ENCODE measurements at places on chromosomes 3 and 15.

- no peak for DNase-seq
Measured at GRCh38 chr3:52233968-52234367, 5.0 kb downstream of the TWF2 start.

- no peak for DNase-seq
Measured at GRCh38 chr3:69079269-69080159, 651 bp downstream of the UBA3 start.

DNA sequence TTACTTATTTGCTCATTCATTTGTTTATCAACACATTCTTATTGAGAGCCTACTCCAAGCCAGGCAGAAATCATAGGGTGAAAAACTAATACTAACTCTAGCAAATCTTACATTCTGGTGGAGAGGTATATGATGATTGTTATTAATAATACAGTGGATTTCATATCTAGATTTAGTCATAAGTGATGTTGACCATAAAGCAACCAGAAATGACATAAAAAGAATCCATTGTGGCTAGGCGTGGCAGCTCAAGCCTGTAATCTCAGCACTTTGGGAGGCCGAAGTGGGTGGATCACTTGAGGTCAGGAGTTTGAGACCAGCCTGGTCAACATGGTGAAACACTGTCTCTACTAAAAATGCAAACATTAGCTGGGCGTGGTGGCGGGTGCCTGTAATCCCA lies 26.2 kb upstream of the IL20RB start:
- no peak for DNase-seq

- no peak for DNase-seq
Measured at GRCh38 chr3:76624164-76624563, 415.7 kb upstream of the ROBO2 start.

DNA sequence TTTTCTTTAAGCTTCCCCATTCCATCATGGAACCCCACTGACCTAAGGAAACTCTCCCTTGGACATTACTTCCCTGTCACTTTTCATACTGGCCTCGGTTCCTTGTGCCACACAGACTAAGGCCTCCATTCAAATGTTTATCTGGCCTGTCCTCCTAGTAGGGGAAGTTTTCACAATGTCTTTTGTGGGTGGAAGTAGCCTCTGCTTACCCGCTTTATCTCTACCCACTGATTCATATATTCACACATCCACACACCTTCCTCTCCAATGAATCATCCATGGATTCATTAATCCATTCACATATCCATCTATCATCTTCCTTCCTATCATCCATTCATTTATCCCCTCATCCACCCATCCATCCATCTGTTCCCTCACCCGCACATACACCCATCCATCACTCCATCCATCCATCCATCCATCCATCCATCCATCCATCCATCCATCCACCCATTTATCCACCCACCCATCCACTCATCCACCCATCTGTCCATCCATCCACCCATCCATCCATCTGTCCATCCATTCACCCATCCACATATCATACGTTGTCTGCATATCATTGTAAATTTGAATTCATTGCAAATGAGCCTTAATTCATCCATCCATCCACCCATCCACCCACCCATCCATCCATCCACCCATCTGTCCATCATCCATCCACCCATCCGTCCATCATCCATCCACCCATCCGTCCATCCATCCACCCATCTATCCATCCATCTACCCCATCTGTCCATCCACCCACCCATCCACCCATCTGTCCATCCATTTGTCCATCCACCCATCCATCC lies 49.1 kb downstream of the IQSEC1 start:
- no peak for DNase-seq

DNA sequence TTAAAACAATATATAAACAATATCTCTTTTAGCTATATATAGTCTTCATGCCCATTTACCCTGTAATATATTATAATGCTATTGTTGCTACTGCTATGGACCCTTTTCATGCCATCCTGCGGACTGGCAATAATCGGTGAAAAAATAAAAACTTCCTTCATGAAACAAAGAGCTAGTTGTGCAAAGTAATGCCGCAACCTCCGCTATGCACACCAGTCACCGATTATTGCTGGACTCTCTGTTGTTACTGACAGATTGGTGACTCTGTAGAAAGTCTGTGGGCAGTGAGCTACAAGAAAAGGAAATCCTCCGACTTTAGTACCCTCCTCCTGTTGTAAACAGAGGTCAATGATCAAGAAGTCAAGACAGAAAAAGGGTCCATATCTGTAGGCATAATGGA lies 17.9 kb upstream of the ICE2 start:
- no peak for DNase-seq

GRCh38 chr15:67743558-67743957 lies 81.8 kb upstream of the SKOR1 start:
- DNase-seq, result no peak

- no peak for DNase-seq
Measured at GRCh38 chr15:29920515-29920914, 98.2 kb upstream of the TJP1 start.

DNA sequence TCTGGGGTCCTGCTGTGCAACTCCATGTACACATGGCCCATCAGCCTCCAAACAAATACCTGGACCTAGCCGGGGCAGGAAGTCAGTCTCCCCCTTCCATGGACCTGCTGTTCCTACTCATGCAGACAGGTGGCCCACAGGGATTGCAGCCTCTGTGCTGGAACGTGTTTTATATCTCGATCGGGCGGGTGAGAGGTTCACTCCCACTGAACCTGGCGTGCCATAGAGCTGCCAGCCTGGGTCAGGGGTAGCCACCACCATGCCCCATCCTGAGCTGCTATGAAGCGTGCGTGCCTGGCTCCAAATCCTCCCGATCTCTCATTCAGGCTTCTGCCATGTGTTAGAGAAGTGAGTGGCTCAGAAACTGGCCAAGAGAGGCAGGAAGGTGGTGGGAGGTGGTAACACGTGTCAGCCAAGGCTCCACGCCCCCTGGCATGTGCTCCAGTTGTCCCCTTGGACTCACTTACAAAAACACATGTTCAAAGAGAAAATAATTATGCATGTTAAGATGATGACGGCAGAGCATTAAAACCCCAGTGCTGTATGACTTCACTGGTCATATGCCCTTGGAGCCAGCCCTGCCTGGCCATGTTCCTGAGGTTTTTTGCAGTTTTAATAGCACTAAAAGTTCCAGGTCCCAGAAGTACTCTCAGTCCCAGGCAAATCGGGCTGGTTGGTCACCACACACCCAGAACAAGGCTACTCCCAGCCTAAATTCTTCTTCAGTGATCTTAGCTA lies 30.6 kb downstream of the CTSH start:
- DNase-seq, result no peak

GRCh38 chr3:45095916-45096526 lies 50.2 kb downstream of the CDCP1 start:
- DNase-seq, result no peak

GRCh38 chr15:66633041-66633937 lies 67.5 kb upstream of the LCTL start:
- DNase-seq, result no peak

GRCh38 chr3:8970971-8971589 lies 7.8 kb upstream of the RAD18 start:
- DNase-seq, result no peak

DNA sequence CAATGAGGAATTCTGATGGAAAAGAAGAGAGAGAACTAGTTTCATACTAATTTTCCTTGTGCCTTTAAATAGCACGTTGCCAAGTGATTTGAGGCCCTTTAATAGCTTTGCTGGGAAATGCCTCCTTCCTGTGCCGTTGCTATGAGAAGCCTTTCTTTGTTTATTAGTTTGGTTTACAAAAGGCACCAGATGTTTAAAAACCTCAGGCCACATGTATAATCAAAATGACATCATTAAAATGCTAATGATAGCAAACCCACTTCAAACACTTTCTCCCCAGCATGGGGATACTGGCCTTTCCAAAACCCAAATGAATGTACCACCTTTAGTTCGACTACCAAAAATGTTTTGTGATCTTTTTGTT lies 50.0 kb upstream of the TBC1D23 start:
- peak; percentile 56 for DNase-seq

DNA sequence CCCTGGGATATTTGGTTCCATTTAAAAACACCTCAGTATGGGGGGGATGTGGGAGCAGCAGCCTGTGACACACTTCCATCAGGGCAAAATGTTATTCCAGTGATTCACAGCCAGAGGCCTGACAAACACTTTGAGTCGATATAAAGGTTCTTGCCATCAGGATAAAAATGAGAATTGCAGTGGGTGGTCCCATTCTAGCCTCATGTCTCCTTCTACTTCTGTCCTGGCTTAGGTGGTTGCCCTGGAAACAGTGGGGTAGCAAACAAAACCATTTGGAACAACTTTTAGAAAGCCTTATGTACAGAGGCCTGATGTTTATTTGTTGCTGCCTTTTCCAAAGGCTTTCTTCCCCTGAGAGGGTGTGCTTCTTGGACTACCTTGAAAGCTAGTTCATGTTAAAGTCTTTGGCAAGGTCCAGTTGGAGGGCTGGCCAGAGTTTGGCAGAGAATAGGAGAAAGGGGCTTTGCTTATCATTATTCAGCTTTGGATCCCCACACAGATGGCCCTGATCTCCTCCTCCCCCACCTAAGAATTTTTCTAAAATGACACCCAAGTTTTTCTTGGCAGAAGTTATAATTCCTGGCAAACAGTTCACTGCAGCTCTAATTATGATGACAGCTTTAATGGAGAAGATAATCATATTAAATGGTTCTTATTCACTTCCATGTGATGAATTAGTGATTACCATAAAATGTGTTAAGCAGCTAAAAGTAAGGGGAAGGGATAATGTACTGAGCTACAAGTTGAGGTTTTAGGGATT lies 84.2 kb upstream of the ZNF280D start:
- peak; percentile 55 for DNase-seq

DNA sequence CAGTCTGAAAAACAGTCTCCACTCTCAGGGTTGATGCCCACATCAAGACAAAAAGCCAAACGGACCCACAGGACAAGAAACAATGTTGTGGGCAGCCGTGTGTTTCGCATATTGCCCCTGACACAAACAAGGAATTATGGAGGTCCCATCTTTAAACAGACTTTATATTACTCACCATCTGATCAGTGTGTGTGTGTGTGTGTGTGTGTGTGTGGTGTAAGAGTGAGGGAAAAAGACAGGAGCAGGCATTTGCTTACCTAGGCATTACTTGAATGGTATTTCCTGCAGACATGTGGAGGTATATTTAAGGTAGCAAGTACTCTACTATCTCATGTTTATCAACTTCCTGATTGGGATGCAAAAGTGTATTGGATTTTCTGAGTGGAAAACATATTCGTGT lies 136.3 kb downstream of the TMCO5A start:
- no peak for DNase-seq

DNA sequence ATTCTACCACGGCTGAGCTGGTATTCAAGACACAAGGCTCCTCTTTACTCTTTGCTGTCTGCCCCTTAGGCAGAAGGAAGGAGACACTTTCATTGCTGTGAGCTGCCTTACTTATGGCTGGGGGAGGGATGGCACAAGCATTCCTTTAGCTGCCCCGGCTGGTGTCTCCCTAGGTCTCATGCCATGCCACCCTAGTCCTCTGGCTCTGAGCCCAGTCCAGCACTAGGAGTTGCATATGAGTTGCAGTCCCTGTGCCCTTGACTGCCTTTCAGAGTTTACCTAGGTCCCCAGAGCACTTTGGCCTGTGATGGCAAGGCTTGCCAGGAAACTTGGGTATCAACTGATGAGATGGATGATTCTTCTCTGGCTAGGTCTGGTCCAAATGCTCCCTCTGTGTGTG lies 296.4 kb downstream of the RBMS3 start:
- no peak for DNase-seq

- DNase-seq, result no peak
Measured at GRCh38 chr3:143478115-143478693, 358.6 kb downstream of the CHST2 start.

DNA sequence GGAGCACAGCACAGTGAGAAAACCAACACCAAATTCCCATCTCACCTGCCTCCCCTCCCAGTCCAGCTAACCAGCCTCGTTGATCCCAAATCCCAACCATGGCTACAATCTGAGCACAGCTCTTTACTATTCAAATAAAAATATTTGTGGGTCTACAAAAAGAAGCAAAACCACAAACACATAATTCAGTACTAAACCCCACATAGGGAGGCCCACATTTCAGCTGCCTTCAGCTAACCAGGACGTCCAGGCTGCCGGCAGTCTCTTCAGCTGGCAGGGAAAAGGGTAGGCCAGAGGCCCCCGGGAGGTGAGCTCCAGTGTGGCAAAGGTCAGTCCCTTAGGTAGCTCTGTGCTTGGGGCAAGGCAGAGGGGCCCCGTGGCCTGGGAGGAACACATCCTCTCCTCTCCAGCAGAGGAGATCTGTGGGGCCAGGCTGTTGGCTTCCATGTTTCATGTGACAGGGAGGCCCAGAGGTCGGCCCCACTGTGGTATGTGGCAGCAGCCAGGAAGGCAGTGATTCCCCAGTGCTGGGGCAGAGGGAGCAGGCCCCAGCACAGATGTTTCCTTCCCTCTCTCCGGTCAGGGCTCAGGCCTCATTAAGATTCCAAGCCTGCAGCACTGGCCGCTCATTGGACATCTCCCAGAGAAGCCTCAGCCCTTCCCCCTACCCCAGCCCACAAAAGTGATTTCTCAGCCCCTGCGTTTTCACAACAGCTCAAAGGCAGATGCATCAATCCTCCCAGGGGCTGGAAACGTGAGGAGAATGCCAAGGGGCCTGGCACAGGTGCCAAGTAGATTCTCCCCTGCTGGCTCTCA lies 381.4 kb downstream of the NTRK3 start:
- peak; percentile 37 for DNase-seq

GRCh38 chr3:194337965-194338753 lies 13.0 kb downstream of the CPN2 start:
- DNase-seq, result no peak

GRCh38 chr3:130662501-130662996 lies 84.1 kb downstream of the PIK3R4 start:
- no peak for DNase-seq
